ENCODE measurements at places on chromosomes 7 and 10. TPM values are rescaled to one million over a fixed set of nuclear protein-coding genes. Genes with fewer than 3 reads are reported as not detected.

ACSM6 gene
- total RNA-seq: 0.30 TPM

RBP3 gene
- total RNA-seq: 0.24 TPM

MRC1 gene
- total RNA-seq: 0.05 TPM

LIPA gene
- 63.5 TPM for total RNA-seq

TCF7L2 gene
- total RNA-seq: 6.9 TPM

ZNF736 gene
- total RNA-seq: 0.57 TPM

SLC26A3 gene
- 0.21 TPM for total RNA-seq

- no peak for ATAC-seq
These were observed 119.7 kb upstream of the PPP2R2D start for GRCh38 chr10:131781076-131781475.

DNA sequence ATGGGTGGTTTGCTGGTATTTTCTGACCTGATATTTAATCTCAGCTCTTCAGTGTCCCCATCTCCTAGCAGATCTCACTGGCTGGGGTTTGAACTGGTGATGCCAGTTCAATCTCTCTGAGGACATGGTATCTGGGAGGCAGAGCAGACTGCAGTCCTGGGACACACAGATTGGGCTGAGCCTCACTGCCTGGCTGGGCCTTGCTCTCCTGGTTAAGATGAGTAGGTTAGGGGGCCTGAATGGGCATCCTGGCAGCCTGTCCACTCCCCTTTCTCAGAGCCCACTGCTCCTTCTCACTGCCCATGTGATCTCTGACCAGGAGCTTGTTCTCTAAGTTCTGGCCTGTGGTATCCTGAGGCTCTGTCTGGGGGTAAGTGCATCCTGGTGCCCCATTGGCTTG is 363.4 kb downstream of the GLRX3 start:
- ATAC-seq: no peak

GRCh38 chr10:2488446-2489005 is 578.8 kb upstream of the PFKP start:
- no peak for ATAC-seq

GRCh38 chr7:99742737-99743394 is 7.9 kb upstream of the CYP3A7 start:
- no peak for ATAC-seq

GRCh38 chr7:45389073-45389872 is 184.9 kb upstream of the ADCY1 start:
- no peak for ATAC-seq

GRCh38 chr10:59075576-59075975 is 100.9 kb upstream of the PHYHIPL start:
- ATAC-seq: no peak

DNA sequence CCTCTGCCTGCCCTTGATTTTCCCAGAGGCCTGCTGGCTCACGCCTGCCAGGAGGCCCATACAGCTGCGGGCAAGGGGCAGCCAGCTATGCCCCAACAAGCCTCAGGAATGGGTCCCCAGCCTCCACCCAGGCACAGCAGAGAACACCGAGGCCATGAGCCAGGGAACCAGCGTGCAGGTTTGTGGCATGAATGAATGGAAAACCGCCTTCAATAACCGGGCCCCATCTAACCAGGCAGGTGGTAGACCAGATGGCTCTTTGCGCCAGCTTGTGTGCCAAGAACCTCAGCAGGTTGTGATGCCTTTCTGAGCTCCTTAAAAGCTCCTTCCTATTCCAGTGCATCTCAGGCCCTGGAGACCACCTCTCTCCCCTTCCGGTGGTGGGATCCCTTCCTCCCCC is 50.2 kb downstream of the ELFN1 start:
- ATAC-seq: no peak

- no peak for ATAC-seq
These were observed 149.4 kb downstream of the CHCHD3 start for GRCh38 chr7:132932296-132933071.

- ATAC-seq: no peak
These were observed 58.9 kb downstream of the HIPK2 start for GRCh38 chr7:139718859-139719258.

- ATAC-seq: no peak
These were observed 115.0 kb downstream of the EGFR start for GRCh38 chr7:55133630-55134358.

DNA sequence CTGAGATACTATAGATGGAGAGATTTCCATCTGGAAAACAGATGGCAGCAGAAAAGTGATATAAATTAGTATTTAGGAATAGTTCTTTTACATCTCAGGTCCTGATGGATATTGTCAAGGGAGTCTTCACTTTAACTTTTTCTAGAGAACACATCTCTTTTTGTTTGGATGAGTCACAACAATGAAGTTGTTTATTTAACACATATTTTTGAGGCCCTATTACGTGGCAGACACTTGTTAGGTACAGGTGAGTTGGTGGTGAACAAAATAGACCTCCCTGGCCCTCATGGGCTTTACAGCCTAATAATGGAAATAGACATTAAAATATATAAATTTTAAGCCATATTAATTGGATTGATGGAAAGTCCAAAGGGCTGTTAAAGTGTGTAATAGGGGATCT is 168.3 kb downstream of the VTI1A start:
- ATAC-seq: no peak

DNA sequence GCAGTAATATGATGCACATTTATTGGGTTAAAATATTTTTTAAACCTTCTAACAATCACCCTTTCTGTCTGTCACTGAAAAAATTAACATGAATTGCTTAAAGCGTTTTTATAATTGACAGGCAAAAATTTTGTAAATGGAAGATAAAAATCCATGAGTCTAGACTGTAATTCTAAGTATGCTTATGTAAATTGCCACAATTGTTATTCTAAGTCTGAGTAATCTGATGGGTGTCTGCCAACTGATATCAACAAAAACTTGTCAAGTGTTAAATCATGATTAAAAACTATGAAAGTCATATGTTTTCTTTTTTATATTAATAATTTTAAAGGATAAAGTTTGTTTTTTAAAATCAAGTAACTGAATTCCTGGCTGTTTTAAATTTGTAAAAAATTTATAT is 208.2 kb downstream of the CDK14 start:
- ATAC-seq: no peak

DNA sequence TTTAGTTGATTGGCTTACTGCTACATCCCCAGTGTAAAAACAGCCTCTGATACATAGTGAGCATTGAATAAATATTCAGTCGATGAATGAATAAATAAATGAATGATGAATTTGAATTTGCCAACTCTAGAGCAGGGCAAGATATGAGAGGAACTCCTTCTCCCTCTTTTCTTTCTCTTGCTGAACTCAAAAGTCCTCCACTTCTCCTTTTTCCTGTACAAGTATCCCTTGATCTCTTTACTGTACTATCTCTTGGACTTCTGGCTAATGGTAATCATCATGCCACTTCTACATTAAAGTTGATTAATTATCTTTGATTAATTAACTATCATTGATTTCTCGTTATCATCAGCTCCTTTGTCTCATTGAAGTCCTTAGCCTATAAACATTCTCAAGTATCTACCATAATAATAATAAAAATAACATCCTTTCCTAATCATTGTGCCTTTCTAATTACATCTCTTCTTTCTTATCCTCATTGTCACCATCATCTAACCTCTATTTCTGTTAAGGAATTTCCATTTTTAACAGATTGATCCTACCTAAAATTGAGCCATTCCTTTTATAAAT is 10.6 kb downstream of the CPED1 start:
- ATAC-seq: no peak

DNA sequence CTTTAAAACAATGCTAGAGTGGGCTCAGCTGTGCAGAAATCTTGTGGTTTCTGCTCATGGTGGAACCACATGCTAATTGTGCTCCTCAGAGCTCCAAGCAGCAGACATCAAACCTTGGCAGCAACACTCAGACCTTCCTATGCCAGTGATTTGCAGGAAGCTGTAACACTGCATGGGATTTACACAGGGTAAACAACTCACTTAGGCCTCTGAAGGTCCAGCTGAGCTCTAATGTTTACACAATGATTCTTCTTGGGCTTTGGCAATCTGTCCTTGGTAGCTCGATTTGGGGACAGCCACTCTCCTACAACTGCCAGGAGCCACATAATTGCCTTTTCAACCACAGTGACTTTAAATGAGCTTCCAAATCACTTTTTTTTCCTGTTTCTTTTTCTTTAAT is 97.7 kb upstream of the PDLIM1 start:
- ATAC-seq: peak; percentile 17

DNA sequence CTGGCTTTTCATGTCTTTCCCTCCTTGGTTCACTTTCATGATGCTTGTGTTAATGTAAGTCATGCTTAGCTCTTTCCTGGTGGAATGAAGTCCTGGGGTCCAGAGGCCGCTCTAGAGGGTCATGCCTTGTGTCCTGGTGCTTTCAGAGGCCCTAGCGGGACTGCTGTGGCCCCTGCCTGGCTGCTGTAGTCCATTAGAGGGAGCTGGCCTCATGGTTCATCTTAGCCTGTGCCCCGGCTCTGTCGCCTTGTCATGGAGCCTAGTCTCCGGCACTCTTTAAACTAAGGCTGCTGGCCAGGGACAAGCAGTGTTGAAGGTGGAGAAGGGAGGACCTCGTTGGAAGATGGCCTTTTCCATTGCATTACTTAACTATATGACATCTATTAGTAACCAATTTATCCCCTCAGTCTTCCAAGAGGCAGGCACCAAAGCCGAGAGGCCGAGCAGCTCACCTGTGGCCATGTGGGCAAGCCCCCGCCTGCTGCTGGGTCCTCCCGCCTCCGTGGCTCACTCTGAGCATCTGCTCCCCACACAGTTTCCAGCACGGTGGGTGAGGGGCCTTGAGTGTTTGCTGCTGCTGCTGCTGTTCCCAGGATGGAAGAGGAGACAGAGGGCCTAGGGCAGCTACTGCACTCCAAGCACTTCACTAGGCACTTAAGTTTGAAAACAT is 5.0 kb upstream of the NDUFB2 start:
- no peak for ATAC-seq

DNA sequence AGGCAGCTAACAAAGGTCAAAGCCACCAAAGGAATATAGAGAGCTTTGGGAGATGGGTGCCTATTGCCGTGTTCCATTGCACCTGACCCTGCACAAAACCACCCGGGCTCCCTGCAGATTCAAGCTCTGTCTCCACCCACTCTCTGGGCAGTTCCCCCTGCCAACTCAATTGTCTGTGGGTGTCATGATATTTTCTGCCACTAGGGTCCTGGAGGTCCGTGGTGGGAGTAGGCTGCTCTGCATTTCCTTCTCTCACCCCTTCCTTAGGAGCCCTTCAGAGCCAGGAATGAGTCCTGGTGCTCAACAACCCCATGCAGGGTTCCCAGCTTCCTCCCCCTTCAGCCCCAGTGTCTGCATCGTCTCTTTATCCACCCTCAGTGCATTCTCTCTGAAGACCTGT is 34.1 kb downstream of the PNLIPRP2 start:
- peak; percentile 27 for ATAC-seq

DNA sequence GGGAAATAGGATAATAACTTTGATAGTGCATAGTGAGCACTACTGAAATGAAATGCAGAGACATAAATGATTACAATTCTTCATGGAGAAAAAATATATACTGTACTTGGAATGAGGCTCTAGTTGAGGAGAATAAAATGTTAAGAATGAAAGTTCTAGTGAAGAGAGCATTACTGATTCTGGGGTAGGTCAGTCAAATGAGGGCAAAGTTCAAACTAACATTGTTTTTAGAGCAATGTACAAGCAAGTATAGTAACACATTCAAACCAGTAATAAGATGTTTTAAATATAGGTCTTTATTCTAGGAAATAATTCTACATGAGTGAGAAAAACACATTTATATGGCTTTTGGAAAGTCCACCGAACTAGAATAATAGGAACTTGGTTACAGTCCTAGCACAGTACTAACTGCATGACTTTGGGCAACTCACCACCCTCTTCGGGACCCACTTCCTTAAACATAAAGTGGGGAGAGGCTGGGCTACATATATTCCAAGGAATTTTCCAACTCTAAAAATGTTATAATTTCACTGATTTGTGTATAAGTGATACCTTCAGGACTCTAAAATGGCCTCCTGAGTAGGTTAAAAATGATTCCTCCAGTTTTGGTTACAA is 86.4 kb downstream of the CDK6 start:
- ATAC-seq: no peak

DNA sequence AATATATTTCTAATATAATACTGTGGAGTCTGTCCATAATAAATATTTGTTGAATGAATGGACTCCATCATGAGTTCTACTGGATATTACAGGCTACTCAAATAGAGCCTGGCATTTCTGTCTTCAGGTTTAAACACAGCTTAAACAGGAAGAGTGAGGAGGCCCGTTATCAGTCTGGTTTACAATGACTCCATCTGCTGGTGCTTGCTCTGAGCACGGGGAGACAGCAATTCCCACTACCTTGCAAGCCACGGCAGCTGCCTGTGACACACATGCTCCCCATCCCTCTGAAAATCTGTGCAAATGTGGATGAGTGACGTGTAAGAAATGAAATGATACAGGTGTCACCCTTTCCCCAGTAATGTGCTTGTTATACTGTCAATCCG is 293.5 kb upstream of the IMMP2L start:
- ATAC-seq: peak; percentile 30

GRCh38 chr10:35394411-35394851 is 58.1 kb downstream of the CCNY start:
- no peak for ATAC-seq

GRCh38 chr7:36961693-36962092 is 237.4 kb upstream of the AOAH start:
- ATAC-seq: no peak

DNA sequence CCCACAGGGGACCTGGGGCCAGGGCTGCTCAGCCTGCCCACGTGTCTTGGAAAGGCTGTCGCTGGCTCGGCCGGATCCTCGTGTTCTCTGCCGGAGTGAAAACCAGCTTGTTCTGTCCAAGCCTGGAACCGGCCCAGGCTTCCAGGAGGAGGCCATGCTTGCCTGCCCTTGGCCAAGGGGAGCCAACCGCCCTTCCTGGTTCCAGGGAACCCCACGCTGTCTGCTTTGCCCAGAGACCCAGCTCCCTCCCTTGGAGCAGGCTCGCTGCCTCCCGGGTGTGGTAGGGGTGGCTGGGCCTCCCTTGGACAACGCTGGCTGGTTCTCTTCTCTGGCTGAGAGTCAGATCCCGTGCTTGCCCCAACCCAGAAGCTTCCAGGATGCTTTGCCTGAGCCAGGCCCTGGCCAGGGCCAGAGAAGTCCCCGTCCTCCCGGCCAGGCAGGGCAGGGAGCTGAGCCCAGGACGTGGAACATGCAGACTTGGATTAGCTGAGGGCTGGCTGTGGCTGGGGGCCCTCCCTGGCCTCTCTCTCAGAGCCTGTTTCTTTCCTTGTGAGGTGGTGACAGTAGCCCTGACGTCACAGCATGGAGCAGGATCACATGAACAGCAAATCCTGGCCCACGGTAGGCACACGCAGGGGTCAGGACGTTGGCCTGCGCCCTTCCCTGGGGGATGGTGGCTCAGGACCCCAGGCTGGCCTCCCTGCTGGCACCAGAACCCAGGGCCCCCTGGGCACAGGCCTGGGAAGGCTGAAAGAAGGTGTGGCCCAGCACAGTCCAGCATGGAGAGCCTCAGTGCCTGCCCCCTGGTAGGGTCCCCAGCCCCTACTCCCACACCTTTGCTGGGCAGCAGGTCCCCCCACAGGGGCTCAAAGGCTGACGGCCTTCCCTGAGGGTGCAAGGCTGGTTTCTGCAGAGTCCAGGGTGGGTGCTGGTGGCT is 67.5 kb downstream of the PWWP2B start:
- peak; percentile 44 for ATAC-seq

DNA sequence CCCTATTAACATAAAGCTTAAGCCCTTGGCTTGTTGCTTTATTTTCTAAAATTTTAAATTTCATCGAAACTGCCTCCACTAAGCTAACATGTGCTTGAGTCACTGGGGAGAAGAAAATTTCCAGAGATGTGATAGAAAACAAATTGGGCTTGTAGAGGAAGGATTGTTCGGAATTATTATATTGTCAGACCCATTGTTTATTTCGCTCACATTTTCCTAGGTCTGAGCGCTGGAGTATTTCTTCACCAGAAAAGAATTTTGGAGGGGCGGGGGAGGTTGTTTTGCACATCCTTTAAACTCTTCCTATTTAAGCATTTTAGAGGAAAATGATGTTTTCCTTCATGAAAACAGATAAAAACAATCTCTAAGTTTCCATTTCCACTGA is 29.1 kb downstream of the CELF2 start:
- ATAC-seq: no peak

Measured in motor neuron (in vitro differentiated cells).